ENCODE measurements at places on chromosomes 11 and 22.

- no peak for DNase-seq
Measured at GRCh38 chr22:38941488-38941987, 15.9 kb upstream of the APOBEC3A start.

- no peak for DNase-seq
Measured at GRCh38 chr22:23772649-23773473, at the start of gene MMP11. Gene MMP11 (plus strand): TSS chr22:23772849. CDS start chr22:23772871, 22 bp downstream.

DNA sequence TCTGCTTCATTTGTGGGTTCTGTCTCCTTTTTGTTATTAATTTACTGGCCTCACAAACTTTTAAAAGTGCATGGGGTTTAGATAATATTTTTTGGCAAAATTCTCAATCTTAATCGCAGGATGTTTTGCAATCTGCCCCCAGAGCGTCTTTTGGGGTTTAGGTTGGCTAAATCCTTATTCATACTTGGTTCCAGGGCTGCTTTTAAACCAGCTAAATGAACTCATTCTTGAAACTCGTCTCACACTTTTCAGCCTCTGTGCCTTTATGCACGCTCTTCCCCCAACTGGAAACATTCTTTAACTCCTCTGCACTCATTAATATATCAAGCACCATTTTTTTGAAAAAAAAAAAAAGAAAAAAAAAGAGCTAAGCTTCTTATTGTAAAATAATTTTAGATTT is 131.7 kb downstream of the KIF18A start:
- DNase-seq = no peak

DNA sequence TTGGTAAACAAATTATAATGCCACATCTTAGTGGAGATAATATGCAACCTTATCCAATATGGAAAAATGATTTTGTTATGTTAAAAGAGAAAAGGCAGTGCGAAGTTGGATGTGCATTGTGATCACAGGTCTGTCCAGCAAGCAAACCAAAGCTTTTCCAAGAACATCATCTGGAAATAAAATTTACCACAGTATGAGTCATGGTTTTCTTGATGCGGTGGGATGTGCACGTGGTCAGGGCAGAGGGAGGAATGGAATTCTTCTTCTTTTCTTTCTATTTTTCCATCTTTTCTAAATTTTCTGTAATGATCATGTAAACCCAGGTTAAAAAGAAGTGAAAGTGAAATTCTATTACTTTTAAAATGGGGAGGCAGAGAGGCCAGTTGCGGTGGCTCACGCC is 169.8 kb downstream of the C11orf91 start:
- DNase-seq = no peak

GRCh38 chr11:70065318-70066135 is 12.6 kb upstream of the ANO1 start:
- DNase-seq = no peak

- no peak for DNase-seq
Measured at GRCh38 chr11:3747704-3748103, 49.6 kb downstream of the NUP98 start.

DNA sequence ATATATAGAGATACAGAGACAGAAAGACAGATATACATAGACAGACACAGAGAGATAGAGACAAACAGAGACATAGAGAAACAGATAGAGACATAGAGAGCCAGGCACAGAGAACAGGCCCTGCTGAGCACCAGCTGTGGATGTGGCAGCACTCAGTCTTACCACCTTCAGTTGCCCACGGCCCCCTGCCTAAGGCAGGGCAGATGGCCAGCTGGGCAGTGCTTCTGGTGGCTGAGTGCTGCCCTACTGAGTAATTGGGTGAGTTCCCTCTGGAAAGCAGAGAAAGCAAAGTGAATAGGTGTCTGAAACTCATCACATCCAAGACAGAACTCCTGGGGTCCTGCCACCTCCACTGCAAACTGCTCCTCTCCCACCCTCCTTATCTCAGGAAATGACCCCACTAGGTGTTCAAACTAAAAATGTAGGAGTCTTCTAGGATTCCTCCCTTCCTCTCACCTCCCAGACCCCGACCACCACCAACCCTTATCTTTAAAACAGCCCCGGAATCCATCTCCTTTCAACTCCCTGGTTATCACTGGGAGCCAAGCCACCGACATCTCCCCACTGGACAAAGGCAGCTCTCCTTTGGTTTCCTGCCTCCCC is 27.2 kb downstream of the SYN3 start:
- DNase-seq = no peak

GRCh38 chr11:11677672-11678356 is 56.0 kb upstream of the GALNT18 start:
- DNase-seq = no peak

GRCh38 chr11:116511684-116512083 is 261.1 kb downstream of the BUD13 start:
- no peak for DNase-seq

- no peak for DNase-seq
Measured at GRCh38 chr22:37410174-37411055, 16.9 kb downstream of the ELFN2 start.

DNA sequence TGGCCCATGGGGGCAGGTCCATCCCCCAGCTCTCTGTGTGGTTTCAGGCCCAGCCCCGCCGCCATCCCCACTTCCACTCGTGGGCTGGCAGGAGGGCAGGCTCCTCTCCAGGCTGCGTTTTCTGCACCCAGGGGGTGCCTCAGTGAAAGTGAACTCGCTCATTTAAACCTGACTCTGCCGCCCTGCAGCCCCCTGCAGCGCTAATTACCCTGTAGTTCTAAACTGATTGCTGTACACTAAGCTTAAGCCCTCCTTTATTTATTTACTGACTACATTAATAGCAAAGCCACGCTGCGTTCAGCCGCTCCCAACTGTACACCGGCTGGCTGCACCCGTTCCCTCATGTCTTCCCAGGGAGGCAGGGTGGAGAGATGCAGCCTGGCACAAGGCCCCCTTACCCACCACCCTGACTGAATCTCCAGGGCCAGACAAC is 36.6 kb upstream of the NNMT start:
- no peak for DNase-seq

- no peak for DNase-seq
Measured at GRCh38 chr22:36166518-36167220, 6.1 kb upstream of the APOL3 start.

DNA sequence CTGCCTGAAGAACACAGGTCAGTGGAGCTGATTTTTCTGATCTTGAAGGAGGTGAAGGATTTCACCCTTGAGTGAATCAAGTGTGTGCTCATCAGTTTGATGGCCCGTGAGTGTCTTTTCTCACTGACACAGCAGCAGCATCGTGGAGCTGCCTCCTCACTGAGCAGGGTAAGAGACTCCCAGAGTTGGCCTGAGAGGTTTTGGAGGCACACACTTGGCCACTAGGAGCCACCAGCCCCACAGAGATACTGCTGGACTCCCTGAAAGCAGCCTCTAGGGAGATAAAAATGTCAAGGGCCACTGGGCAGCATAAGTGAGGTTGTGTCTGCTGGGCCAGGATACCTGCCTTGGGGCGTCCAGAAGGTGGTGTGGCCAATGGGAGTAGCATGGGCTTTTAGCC is 245.4 kb downstream of the GRIK4 start:
- DNase-seq = no peak

GRCh38 chr22:43385770-43386641 is 25.8 kb upstream of the MPPED1 start:
- DNase-seq = no peak

- DNase-seq = no peak
Measured at GRCh38 chr11:31987118-31988005, 103.5 kb upstream of the RCN1 start.

DNA sequence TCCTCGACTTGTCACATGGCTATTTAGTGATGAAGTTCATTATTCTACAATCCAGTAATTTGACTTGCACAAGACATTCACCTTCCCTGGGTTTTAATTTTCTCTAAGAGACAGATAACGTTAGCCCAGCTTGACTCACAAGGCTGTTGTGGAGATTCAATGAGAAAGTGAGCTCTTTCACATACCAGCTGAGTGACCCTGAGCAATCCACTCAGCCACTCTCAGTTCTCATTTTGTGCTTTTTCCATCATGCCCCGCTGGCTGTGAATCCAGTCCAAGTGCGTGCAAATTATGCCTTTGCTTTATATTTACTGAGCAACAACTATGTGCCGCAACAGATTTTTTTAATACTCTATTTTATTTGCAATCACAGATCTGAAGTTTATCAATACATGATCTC is 176.5 kb downstream of the LARGE1 start:
- DNase-seq = no peak

DNA sequence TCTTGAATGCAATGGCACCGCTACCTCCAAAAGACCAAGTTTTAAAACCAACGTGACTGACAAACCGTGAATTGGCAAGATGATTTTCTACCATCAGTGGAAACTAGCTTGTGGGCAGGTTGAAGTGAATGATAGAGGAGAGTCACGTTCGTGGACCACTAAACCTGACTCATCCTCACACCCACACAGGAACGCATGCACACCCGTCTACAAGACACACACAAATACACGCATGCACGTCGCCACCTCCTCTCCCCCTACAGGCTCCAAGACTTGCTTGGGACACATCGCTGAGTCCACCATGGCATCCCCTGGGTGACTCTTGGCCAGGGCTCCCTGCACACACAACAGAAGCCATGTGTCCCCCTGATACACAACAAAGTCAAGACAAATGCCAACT is 14.4 kb downstream of the TMPRSS6 start:
- no peak for DNase-seq

DNA sequence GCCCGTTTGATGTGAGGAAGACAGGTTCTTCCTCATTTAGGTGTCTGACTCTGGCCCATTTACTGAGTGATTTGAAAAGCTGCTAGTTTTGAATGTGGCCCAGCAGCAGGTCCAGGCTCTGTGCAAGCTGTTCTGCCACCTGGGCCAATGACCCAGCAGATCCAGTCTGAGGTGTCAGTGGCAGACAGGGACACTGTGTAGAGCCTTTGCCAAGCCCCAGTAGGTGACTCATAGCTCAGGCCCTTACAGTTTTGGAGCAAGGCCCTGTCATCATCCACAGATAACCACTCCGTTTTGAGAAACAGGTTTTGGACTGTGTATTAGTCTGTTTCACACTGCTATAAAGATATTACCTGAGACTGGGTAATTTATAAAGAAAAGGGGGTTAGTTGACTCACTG is 23.9 kb downstream of the TSPAN32 start:
- no peak for DNase-seq

- DNase-seq = no peak
Measured at GRCh38 chr11:76676636-76677457, 6.3 kb upstream of the LRRC32 start.

- DNase-seq = no peak
Measured at GRCh38 chr22:20967697-20968211, 699 bp downstream of the AIFM3 start.

- no peak for DNase-seq
Measured at GRCh38 chr11:58805065-58805464, 39.4 kb downstream of the GLYATL2 start.

DNA sequence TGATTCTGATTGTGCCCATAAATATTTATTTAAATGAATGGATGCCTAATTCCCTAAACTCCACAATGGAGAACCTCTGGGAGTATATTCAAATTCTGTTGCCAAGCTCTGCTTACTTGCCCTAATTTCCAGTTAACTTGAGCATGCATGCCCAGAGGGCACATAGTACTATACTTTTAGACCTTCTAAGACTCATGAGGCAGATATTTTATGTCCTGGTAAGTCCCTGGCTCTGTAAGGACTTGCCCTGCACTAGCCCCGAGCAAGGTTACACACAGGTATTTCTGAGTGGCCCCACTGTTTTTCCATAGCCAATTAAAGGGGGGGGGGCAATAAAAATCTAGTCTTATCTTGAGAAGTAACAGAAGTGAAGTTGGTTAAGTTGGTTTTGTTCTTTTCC is 21.1 kb upstream of the CAPRIN1 start:
- no peak for DNase-seq

DNA sequence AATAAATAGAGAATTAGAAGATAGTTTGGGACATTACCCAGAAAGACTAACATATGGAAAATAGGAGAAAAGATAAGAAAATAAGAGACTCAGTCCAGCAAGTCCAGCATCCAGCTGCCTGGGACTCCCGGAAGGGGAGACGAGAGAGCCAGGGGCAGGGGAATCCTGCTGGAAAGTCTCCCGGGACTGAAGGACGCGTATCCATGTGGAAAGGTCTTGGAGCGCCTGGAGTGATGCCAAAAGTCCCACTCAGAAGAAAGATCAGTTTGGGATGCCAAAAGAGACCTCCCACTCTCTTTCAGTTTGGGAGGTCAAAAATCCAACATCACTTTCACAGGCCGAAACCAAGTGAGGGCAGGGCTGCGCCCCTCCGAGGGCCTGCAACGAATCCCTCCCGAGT is 30.7 kb downstream of the LRFN4 start:
- no peak for DNase-seq

DNA sequence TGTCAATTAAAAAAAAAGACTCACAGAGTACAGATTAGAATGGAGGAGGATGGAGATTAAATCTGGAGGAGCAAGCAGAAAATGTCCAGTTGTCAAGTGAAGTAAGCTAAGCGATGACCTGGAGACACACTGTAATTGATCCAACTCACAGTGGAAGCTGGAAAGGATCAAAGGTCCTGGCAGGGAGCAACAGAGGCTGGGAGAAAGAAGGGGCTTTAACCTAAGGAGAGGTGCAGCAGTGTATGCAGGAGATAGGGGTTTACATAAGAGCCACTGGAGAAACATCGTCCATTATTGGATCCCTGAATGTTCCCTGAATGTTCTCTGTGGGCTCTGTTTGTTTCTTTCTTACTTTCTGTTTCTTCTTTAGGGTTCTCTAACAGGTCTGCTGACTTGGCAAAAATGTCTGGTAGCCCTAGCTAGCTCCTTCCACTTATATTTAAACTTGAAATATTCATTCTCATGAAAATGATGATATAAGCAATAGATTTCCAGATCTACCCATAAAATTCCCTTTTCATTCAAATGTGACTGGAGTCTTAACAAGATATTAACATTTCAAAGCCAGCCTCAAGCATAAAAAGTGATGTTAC is 30.1 kb upstream of the CAT start:
- no peak for DNase-seq

GRCh38 chr11:42764936-42765335 is 546.9 kb upstream of the API5 start:
- no peak for DNase-seq

DNA sequence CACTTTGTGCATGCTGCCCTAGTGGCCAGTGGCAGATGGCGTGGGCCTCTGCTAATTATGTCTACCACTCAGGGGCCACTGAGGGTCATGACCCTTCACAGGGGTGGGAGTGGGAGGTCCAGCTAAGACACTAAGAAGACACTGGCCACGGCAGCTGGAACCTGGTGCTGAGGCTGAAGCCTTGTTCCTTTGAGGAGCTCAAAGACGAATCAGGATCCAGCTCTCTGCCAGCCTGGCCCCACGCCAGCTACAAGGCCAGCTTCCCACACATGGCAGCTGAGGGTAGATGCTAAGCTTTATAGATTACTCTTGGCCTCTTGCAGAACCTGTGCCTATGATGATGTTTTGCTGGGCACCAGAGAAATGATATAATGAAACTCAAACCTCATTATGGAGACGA is 226.3 kb downstream of the DSCAML1 start:
- DNase-seq = no peak

GRCh38 chr11:10387206-10388083 is 67.6 kb upstream of the AMPD3 start:
- DNase-seq = no peak

GRCh38 chr11:97610854-97611253 is 1221.0 kb downstream of the JRKL start:
- DNase-seq = no peak
